ENCODE measurements at places on chromosomes 11 and 22.

DNA sequence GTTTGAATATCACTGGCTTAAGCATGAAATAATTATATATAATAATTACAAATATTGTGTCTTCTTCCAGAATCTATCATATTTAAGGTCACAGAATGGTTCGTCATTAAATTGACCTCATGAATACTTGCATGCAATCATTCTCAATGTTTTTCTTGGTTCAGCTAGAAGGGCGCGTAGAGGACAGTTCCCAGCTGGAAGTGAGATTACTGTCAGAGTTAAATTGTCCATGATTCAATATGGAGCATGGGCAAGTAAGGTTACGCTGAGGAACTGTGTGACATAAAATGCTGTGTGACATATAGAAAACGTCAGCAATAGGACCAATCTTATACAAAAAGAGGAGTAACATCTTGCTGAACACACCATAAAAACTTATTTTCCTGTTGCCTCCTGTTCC, 2423.5 kb upstream of the RAG2 start:
- no peak for DNase-seq

DNA sequence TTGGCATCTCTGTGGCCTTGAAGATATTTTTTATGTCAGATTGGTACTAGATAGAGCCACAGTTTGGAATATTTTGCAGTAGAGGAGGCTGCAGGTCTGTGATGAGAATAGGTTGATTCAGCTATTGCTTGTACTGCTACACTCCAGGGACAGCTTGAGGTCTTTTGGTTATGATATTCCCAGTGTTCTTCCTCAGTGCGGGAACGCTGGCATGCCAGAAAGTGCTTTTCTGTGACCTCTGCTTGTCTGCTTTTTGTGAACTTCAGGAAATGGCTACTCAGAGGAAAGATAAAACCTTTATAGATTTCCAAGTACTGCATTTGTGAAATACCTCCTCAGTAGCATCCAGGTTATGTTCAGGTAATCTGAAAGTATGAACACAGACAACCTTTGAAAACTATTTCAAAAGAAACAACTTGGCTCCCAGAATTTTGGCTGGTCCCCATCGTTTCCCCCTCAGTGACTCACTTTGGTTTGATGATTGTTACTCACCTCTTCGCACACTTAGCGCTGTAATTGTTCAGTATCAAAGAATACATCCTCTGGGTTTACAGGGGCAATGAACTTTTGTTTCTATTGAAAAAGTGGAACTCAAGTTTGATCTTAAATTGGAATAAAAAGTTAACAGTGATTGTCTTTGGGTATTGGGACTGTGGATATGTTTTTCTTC, 191.4 kb downstream of the HIPK3 start:
- no peak for DNase-seq

DNA sequence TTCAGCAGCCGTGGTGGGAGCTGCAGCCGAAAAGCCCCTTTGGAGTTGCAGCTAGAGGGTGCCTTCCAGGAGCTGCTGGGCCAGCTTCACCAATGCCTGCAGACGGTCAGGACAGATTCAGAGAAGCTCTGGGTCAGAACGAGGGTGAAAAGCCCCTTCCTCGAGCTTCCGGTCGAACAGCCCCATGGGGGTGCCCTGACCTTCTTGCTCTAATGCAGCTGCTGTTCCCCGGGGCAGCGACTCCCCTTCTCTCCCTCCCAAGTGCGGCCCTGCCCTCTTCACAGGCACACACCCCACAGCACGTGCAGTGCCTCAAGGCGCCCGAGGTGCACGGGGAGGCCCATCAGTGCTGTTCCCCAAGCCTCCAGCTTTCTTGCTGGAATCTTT, 9.6 kb upstream of the IFITM3 start:
- DNase-seq, result no peak

GRCh38 chr11:70546191-70546940, 148.0 kb downstream of the CTTN start:
- DNase-seq, result no peak

GRCh38 chr11:134646561-134646960, 234.5 kb upstream of the B3GAT1 start:
- DNase-seq, result no peak

GRCh38 chr11:4544891-4545290, at the start of gene OR52M1:
Gene OR52M1, plus strand, starts transcription at chr11:4545191. Its CDS starts 0 bp downstream, at chr11:4545191.
- no peak for DNase-seq

DNA sequence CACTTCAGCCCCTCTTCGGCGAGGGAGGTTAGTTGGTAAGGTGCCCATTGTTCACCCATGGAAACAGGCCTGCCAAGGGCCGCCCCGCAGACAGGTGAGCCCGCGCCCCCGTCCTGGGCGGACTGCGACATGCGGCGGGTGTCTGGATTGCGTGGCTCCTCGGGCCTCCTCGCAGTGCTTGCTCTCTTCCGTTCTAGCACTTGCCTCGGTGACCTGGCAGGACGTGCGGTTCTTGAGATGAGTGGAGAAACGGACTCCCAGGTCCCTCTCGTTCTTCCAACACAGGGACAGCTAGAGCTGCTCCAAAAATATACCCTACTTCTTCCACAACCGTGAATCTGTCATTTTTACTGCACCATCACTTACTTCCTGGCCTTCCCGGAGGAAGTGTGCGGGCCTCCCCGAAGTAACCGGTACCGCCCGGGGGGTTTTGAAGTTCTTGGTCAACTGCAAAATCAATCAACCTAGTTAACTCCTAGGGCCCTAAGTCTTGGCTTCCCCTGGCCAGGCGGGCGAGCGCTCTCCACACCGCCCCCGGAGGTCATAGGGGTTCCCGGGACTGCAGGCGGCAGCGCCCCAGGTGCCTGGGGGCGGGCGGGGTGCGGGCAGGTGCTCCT, 745 bp upstream of the ZBTB44 start:
- no peak for DNase-seq

DNA sequence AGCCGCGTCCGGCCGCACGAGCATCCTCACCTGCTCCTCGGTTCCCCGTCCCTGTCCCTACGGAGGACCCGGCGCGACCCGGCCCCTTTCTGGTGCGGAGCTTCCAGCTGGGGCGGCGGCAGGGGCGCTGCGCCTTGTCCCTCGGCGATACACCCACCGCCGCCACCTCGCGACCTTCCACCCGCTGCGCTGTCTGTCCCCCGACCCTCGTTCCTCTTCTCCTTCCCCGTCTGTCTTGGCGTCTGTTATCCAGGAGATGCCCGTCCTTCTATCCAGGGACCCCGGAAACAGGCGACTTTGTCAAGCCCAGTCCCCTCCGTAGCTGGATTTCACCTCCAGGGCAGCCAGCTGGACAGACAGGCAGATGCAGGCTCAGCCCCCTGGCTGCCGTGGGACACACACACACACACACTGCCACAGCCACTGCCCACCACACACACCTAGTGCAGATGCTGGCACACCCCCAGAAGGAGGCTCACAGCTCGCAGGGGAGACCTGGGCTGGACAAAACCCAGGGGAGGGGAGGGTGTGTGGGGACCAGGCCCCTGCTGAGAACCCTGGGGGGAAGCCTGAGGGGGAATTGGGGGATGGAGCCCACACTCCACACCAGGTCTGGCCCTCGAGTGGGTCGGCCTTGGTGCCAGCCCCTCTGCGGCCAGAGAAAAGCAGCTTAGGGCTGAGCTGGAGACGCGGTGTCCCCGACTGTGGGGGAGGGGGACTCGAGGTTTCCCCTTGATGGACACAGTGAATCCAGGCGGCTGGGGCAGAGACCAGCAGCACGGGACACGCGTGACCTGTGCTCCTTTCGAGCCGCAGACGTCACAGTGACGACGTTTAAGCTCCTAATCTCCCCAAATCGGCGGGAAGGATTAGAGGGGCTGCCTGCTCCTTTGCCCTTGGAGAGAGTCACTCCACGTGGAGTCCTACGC, 788 bp downstream of the DRD4 start:
- no peak for DNase-seq

- DNase-seq, result peak; percentile 29
Measured at GRCh38 chr22:22955866-22956535, 68.4 kb downstream of the IGLL5 start.

- peak; percentile 79 for DNase-seq
Measured at GRCh38 chr11:128814856-128815705, 52.0 kb downstream of the KCNJ1 start.

DNA sequence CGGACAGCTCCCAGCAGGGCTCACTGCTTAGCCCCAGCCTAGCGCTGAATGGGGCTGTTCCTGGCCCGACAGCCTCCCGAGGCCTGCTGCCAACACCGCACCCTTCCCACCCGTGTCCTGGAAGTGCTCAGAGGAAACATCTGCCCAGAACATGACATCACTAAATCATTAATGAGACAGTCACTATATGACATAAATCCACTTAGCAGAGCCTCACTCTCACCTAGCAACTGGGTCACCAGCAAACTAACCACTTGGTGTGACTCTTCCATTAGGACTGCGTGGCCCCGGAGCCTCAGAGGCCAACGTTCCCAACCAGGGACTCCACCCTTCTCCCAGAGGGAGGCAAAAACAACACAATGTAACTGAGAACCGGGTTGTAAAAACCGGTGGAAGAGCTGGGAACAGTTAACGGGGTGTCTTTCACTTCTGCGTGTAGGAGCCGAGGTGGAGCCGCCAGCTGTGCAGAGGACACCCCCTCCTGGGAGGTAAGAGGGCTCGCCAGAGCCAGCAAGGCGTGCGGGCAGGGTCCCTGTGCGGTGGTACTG, 21.4 kb upstream of the PACSIN2 start:
- DNase-seq, result no peak

- DNase-seq, result no peak
Measured at GRCh38 chr11:17508306-17508705, 31.7 kb upstream of the ABCC8 start.

DNA sequence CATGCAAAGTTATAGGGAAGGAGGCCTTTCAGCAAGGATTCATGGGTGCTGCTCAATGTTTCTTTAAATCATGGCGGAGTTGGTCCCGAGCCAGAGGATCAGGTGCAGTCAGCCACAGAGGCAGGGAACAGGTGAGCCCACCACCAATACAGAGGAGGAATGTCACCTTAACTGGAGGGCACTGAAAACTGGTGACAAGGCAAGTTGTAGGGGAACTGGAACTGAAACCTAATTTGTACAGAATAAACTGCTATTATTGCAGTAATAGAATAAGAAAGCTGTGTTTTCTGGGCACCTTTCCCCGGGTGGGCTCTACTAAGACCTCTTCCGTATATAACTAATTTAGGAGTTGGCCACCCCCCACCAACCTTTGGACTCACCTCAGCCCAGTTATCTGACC, 296.0 kb upstream of the NARS2 start:
- no peak for DNase-seq

- DNase-seq, result no peak
Measured at GRCh38 chr11:132334769-132335280, 964.4 kb downstream of the NTM start.

- DNase-seq, result no peak
Measured at GRCh38 chr11:122690384-122690783, 34.9 kb downstream of the UBASH3B start.

DNA sequence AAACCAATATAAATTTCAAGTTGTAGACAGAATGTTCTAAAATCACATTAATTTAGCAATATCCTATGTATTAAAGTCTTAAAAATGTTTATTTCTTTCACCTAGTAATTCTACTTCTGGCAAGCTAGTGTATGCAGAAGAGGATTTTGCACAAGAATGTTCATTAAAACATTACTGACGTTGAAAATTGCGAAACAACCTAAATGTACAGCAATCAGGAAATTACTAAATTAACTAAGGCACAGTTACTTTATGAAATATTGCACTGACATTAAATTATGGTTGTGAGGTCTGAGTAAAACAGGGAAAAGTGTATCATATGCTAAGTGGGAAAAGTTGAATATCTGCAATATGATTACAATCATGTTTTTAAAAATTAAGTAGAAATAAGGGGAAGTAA, 4.1 kb downstream of the SLC36A4 start:
- DNase-seq, result no peak

DNA sequence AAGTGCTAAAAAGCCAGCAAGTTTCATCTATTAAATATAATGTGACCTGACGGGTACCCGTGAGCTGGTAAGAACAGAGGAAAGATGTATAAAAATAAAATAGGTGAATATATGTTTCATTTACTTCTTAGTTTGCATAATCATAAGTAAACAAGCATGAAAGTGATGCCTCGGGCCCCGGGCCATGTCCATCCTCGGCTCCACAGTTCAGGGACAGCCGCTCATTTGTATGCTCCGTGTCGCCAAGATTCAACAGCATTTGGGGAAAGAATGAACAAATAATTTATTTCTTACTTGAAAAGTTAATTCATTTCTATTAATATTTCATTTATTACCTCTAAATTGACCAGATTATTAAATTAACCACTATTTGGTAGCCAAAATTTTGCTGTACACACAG, 251.8 kb downstream of the NTM start:
- DNase-seq, result no peak

GRCh38 chr22:50091092-50091768, 1.4 kb downstream of the MOV10L1 start:
- DNase-seq, result no peak

DNA sequence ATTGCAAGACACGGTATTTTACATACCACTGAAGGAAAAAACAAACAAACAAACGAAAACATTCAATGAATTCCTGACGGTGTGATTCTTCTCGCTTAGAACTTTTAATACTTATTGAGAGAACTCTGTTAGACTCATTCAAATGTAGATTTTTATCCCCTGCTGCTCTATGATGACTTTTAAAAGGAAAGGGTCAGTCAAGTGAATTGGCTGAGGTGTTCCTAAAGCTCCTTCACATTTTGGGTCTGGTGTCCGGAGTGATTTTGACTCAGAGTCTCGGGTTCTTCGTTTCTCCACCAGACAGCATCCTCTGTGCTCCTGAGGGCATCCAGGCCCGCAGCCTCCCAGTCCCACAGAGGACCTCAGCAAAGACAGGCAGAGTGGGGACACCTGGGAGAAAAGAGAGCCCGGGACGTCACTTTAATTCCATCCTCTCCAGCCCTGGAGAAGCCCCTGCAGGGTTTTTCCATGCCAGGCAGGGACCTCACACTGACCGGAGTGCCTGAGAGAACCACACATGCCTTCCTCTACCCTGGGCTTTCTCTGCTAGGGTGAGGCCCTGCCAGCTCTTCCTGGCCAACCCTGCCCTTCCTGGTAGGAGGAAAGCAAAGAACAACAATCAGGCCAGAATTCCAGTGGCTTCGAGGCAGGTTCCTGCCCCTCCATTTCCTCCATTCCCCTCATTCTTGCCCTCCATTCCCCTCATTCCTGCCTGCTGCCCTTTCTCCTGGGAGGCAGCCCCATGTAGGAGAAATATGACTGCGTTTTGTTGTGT, 1.4 kb upstream of the CSF2RB start:
- DNase-seq, result no peak

DNA sequence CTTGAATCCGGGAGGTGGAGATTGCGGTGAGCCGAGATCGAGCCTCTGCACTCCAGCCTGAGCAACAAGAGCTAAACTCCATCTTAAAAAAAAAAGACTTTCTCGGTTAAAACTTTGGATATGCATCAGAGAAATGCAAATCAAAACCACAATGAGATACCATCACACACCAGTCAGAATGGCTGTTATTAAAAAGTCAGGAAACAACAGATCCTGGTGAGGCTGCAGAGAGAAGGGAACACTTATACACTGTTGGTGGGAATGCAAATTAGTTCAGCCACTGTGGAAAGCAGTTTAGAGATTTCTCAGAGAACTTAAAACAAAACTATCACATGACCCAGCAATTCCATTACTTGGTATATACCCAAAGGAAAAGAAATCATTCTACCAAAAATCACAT, 619.4 kb upstream of the KIRREL3 start:
- DNase-seq, result no peak

GRCh38 chr11:61574611-61575010, 6.3 kb downstream of the SYT7 start:
- DNase-seq, result no peak

All from AG09319 (cell line).